ENCODE measurements at places on chromosomes 7 and 10.

DNA sequence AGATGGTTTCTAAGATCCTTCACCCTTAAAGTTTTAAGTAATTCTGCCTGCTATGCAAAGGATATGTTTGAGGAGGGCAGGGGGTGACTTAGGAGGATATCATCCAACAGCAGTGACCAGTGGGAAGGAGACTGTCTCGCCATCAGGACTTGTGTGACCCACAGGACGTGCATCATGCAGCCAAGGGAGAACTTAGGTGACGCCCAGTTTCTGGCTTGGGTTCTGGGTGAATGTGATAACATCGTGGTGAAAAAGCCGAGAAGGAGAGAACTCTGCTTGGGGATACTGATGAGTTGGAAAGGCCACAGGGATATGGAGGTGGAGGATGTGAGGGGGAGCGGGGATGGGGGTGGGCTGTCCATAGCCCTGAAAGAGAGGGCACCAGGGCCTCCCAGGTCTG is 3.8 kb downstream of the WIPI2 start:
- DNase-seq: no peak

DNA sequence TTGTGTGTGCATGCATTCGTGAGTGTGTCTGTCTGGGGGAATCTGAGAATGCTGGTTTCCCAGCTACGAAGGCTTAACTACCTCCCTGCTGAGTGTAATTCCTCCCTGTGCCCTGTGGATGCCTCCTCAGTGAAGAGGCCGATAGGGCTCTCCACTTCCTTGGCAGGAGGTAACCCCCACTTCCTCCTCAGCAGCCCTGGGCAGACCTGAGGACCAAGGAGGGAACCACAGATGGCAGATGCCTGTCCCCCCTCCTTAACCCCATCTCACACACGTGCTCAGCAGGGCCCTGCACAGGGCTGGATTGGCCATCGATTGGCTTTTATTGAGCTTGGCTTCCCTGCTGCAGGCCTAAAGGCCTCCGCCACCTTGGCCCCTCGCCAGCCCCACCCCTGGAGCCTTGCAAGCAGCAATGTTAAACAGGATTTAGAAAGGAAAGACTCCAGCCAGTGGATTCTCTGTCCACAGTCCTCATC is 45.6 kb upstream of the LRRC4 start:
- no peak for DNase-seq

GRCh38 chr7:1158203-1159126 is 1.5 kb downstream of the ZFAND2A start:
- DNase-seq: no peak

DNA sequence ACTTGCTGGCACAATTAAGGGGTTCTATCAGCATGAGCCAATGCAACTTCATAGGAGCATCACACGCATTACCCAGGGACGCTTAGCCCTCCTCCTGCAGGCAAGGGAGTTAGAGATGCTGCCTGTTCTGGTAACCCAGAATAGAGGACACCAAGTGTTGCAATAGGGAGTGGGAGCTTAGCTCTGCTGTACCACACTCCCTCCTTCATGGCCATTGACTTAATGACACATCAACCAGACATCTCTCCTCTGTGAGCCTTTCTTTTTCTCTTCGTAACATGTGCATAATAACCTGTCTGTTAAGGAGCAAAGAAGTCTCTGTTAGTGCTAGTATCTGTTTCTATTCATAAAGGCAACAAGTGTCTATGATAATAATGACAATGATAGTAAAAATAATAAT is 282.4 kb downstream of the SORCS3 start:
- DNase-seq: no peak

DNA sequence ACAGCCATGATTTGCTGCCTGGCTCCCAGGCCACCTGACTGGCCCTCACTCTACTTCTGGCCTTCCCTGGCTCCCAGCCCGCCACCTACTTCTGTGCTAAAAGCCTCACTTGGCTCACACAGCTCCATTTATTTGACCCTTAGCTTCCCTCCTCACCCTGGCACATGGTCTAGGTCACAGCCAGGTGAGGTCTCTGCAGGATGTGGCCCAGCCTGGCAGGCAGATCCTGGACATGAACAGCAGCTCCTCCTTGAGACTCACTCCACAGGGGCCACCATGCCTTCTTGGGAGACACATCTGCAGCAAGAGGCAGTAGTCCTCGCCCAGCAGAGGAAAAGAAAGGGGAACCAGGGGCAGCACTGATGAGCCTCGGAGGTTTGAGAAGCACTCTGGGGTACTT is 64.6 kb downstream of the GRID1 start:
- no peak for DNase-seq

GRCh38 chr10:33209802-33210201 is 124.7 kb downstream of the NRP1 start:
- no peak for DNase-seq

GRCh38 chr10:106310596-106310995 is 853.9 kb downstream of the SORCS1 start:
- no peak for DNase-seq

- DNase-seq: no peak
Observed at GRCh38 chr10:4262449-4262848, 477.4 kb upstream of the KLF6 start.

- no peak for DNase-seq
Observed at GRCh38 chr7:84230491-84230890, 35.9 kb upstream of the SEMA3A start.

DNA sequence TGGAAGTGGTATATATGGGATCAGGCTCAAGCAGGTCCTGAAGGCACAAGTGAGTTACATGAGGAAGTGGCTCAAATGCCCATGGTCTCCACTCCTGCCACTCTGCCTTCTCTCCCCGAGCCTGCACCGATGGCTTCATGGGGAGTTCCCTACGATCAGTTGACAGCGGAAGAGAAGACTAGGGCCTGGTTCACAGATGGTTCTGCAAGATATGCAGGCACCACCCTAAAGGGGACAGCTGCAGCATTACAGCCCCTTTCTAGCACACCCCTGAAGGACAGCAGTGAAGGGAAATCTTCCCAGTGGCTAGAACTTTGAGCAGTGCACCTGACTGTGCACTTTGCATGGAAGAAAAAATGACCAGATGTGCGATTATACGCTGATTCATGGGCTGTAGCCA is 95.3 kb downstream of the HOXA1 start:
- DNase-seq: no peak

DNA sequence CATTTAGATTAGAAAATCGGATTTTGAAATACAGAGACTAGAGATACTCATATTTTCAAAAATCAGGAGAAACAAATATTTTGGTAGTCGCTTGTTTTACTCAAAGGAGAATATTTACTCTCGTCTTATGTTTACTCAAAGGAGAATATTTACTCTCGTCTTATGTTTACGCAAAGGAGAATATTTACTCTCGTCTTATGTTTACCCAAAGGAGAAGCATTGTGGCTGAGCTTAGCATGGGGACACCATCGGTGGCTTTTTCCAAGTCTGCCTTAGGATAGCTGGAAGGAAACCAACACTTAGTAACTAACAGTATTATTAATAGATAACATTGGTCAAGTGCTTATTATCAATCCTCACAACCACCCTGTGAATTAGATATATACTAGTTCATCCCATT is 71.8 kb downstream of the SNX10 start:
- no peak for DNase-seq

DNA sequence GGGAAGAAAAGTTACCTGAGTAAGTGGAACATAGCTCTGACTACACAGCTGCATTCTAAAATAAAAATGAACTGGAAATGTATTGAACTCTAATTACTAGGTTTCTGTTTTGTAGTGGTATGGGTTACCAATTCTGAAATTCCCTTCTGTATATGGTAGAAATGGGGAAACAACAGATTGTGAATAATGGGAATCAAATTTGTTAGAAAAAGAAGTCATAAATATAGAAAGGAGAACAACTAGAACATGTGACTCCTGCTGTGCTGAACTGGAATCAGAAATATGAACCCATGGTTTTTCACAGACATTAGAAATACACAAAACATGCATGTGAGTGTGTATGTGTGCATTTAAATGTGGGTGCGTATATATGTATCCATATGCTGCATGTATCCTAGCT is 27.0 kb downstream of the MCMBP start:
- no peak for DNase-seq

Data from NCI-H2107 (cell line).